ENCODE measurements at places on chromosomes 6 and 20.
A peak's percentile ranks its signal among the peaks of the same experiment; 100 is the strongest.

DNA sequence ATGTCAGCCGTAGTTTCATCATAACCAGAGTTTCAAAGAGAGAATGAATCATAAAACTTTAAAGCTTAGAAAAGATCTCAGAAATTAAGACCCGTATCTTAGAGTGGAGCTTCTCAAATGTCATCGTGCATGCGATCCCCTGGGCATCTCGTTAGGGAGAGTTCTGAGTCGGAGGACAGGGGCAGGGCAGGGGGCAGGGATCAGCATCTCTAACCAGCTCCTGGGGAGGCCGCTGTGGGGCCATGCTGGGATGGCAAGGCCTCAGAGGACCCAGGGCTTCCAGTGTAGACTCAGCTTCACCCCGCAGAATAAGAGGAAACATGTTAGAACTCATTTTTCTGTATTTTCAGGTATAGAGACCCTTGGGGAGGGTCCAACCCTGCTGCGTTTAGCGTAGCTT, 72.0 kb upstream of the AFDN start:
- DNase-seq: no peak

DNA sequence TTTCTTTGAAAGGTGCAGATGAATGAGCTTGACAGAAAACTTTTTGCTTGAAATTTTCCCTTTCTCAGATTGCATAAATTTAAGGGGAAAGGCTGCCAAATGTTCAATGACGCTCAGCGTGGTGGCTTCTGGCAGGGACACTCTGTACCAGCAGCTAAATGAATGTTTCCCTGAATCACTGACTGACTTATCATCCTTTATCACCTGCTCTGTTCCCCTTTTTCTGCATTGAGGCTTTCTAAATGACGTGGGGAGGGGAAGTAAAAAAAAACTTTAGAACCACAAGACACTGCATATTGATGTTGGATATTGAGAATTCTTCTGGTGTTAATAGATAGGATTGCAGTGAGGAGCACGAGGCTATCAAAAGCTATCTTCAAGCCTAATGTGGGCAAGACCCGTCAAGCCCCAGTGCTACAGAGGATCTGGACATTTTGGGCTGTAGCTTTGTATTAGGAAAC, 46.9 kb upstream of the ENPP5 start:
- peak; percentile 19 for DNase-seq

DNA sequence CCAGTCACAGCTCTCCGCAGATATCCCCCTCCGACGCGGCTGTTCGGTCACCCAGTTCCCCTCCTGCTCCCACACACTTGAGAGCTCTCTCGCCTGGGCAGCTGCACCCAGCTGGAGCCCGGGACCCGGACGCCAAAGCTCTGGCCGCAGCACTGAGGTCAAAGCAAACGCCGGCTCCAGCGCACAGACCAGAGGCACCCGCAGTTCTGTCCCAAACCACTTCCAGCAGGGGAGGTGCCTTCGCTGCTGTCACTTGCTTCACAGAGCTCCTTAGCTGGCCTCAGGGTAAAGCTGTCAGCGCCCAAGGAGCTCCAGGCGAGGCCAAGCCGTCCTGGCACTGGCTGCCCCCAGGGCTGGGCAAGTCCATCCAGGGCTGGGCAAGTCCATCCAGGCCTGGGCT, 27.9 kb downstream of the SLC2A4RG start:
- DNase-seq: no peak

DNA sequence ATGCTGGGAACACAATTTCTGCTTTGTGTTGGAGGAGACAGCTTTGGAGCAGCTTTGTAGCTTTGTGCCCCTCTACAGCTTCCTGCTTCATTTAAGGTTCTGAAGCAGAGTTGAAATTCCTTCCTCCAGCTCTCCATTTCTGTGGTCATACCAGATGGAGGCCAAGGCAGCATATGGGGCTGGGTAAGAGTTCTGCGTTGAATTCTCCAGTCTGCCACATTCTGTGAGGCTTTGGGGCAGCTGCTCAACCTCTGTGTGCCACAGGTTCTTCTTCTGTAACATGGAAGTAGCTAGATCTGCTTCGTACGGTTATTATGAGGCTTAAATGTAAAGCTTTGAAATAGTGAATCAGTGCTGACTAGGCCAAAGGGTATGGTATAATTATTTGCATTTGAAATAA, 2.9 kb upstream of the TRIM26 start:
- DNase-seq: no peak

GRCh38 chr20:8367689-8368088, 235.6 kb downstream of the PLCB1 start:
- DNase-seq: no peak

DNA sequence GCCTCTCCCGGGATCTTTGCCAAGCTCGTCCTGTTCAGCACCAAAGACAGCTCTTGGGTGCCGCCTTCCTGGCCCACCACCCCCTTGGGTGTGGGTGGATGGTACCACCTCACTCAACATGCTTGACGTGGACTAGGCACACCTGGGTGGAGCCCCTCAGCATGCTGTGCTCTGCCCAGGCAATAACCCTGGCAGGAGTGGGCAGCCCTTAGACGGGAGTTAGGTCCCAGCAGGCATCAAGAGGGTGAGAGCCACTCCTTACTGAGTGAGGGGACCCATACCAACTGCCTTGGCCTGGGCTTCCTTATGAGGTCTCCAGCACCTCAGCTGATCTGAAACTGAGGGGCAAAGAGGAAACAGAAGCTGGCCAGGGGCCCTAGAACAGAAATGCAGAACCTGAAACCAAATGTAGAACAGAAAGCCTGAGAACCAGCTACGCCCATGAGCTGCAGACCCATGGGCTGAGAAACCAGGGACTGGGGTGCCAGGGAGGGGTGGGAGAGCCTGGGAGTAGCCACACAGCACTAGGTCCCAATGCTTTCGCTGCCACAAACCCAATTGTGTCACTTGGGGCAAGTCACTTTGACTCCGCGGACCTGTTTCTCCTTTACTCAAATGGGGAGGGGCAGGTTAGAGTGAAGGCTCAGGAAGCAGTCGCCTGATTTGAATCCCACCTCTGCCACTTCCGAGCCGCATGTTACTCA, 2.0 kb downstream of the FGD2 start:
- no peak for DNase-seq

- DNase-seq: peak; percentile 14
Observed at GRCh38 chr6:25694366-25694765, 42.4 kb downstream of the SCGN start.

- no peak for DNase-seq
Observed at GRCh38 chr20:46255440-46256104, 52.7 kb downstream of the CDH22 start.

DNA sequence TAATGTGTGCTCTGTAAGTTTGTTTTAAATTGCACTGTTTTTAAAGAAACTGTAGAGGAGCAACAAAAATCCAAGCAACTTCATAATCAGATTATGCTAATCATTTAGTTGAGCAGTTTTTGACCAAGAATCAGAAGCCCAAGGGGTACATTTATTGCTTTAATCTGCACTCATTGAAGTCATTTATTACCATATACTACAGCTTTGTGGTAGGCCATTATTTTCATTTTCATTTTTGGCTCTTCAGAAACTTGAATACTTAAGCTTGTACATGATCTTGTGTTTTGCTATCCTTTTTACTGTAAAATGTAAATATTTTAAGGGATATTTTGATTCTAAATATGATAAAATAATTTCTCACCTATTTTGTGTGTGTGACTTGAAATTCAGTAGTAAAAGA, 78.5 kb downstream of the PHF3 start:
- no peak for DNase-seq

Data from foreskin fibroblast (primary cell).